Activated naive CD4-positive, alpha-beta T cell treated with anti-CD3 and anti-CD28 coated beads, Interleukin-2, amount 50 U/mL, for 16 hours (primary cell): ENCODE measurements at places on chromosomes 7 and 10.

DNA sequence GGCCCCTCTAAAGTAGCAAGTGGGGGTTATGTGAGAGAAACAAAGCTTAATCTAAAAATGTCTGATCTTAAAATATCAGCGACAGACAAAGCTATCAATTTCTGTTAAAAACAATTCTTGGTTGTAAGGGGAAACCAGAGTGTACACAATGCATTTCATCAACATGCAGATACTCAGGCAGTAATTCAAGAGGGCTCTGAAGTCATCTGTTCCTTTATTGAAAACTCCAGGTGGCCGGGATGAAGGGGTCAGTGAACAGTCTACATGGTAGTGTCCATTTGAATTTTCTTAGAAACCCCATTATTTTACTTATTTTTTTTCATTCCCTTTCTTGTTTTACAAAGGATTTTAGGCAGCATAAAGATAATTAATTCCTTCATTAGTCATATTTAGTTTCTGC is 36.7 kb upstream of the BTBD16 start:
- no peak for DNase-seq

DNA sequence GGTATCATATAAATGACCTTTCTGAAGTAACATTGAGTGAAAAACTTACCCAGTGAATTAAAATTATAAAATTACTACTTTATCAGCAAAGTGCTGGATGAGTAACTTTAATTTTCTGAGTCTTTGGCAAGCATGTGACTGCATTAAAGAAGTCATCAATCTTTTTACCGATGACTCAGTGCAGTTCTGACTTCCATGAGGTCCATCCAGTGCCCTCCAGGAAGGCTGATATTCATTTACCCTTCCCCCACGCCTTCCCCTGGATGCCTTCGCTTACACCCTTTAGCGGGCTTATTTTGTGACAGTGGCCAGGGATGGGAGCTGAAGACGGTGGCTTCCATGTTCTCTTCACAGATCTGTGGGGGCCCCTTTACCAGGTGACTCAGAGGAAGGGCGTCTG is 572.9 kb upstream of the PFKP start:
- no peak for DNase-seq

- DNase-seq: no peak
Observed at GRCh38 chr7:106450716-106451115, 165.9 kb upstream of the NAMPT start.

DNA sequence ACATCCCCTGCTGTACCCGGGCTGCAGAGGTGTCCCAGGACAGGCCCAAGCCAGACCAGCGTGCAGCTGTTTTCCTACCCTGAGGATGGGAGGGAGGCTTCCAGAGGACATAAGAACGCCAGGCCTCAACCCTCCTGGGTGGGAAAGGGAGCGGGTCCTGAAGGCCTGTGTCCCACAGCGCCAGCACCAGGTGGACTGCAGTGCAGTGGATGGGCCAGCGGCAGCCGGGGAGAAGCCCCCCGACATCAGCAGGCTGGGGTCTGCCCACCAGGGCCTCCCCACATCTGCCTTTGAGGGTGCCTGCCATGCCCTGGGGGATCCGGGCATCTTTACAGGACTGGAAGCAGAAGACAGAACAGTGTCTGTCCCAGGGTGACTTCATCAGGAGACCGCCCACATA is 22.8 kb upstream of the ZNF716 start:
- no peak for DNase-seq
